AG09309 (cell line): ENCODE measurements at places on chromosomes 3 and 15.
A peak's percentile ranks its signal among the peaks of the same experiment; 100 is the strongest.

GRCh38 chr15:41331833-41332193 lies 578 bp downstream of the OIP5 start:
- no peak for DNase-seq

- DNase-seq, result no peak
Measured at GRCh38 chr15:56772868-56773639, 39.7 kb upstream of the ZNF280D start.

GRCh38 chr3:122004991-122005565 lies 17.0 kb downstream of the ILDR1 start:
- DNase-seq, result no peak

DNA sequence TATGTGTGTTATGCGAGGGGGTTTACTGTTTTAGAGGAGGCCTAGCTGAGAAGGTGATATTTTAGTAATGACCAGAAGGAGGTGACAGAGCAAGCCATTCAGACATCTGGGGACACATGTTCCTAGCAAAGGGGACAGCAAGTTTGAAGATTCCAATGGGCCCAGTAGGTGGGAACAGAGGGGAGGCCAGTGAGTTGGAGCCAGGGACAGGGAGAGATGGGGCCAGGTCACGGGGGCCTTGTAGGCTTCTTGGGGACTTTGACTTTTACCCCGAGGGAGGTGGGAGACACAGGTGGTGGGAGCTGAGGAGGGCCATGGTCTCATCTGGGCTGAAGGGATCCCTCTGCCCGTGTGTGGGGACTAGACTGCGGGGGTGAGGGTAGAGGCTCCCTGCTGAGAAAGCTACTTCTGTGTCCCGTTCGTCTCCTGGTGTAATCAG lies 72.5 kb downstream of the MGLL start:
- DNase-seq, result no peak

- DNase-seq, result no peak
Measured at GRCh38 chr3:37742121-37742520, 119.6 kb upstream of the CTDSPL start.

- DNase-seq, result no peak
Measured at GRCh38 chr3:14234251-14235002, 55.8 kb downstream of the LSM3 start.

GRCh38 chr15:89802231-89802928 lies 12.3 kb downstream of the ANPEP start:
- no peak for DNase-seq

GRCh38 chr15:65058394-65059368 lies 9.1 kb downstream of the RASL12 start:
- no peak for DNase-seq

DNA sequence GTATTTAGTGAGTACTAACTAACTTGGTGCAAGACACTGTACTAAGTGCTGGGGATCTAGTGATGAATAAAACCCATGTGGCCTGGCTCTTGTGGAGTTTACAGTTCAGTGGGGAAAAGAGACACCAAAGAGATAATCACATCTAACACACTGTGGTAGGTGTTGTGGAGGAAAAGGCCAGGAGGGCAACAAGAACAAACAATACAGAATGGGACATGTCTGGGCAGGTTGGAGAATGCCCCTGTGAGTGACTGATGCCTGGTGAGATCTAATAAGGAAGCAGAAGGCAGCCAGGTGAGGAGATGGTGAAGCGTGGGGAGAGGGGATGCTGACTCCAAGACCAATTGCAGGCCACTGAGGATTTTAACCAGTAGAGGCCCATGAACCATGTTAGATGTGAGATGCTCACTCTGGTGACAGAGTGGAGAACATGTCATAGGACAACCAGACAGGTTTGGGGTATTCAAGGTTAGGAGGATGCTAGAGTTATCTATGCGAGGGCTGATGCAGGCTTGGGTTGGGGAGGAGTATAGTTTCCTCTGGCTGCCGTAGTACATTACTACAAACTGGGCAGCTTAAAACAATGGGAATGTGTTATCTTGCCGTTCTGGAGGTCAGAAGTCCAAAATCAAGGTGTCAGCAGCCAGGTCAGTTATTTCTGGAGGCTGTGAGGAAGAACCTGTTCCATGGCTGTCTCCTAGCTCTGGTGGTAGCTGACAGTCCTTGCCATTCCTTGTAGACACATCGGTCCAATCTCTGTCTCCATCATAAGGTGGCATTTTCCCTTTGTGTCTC lies 81.4 kb downstream of the ARNT2 start:
- no peak for DNase-seq

- peak; percentile 17 for DNase-seq
Measured at GRCh38 chr15:98946301-98947255, 61.0 kb downstream of the PGPEP1L start.

DNA sequence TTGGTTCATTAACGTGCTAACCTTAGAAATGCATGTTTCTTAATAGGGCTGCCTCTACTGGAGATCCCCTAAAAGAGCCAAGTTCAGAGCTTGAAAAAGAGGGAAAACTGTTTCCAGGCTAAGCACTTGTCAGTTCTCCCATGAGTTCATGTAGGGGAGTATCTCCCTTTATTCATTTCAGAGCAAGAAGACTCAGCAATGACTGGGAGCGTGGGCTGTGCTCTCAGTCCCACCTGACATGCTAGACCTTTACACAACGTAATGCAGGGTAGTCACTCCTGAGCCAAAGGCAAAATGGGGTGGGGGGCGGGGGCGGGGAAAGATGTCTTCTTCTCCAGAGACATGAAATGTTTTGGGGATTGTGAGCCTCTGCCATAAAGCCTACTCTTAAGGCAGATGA lies 420.1 kb upstream of the MCTP2 start:
- DNase-seq, result no peak

DNA sequence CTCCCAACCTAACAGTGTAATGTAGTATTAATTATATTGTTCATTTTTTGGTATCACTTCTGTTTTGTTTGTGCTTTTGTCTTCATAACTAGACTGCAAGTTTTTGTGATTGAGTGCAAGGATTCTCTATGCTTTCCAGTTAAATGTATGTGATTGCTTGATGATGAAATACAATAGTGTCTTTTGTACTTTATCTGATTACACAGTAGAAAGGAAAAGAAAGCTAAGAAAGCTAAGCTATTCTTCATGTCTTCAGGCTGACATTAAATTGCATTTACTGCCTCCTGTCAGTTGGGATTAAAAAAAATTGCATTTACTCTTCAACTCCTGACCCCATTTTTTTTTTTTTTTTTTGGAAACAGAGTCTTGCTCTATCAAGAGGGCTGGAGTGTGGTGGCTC lies 28.5 kb downstream of the RTF1 start:
- DNase-seq, result no peak

DNA sequence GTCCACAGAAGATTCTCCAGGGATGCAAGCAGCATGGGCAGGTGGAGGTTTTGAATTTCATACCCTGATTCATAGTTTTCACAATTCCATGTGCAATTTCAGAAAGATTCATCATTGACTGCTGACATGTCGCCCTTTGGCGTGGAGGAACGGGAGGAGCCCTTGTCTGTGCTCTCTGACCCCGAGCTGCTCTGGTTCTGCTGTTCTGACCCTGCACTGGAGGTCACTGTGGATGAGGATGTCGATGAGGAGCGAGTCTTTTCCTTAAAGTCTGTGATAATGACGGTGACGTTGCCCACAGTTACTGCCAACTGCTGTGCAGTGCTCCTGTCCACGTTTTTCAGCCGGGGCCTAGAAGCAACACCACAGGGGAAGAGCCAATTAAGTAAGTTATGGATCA lies 470.0 kb downstream of the SHQ1 start:
- no peak for DNase-seq

GRCh38 chr3:51637941-51638471 lies 33.0 kb upstream of the TEX264 start:
- peak; percentile 8 for DNase-seq

DNA sequence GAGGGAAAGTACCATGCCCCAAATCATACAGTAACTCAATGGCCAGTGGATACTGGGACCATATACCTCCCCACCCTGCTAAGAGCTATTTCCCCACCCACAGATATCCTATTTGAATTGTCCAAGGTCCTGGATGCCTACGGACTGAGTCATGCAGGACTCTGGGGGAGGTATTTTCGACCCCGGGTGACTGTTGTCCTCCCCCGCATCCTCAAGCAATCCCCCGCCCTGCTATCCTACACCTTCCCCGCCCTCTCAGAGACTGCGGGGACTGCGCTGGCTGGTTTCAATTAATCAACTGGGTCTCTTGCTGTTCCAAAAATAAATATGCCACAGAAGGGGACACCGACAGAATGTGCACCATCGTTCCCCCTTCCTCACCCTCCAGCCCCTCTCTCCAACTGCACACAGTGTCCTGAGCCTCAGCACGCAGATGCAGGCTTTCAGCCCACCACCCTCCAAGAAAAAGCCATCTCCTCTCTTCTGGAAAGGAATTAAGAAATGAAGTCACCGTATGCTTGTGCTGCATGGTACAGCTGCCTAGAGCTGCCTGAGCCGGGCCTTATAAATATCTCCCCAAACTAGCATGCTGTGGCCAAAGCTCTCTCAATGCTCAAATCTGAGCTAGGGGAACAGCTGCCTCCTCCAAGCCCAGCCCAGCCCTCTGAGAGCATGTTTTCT lies 8.1 kb downstream of the CAV3 start:
- no peak for DNase-seq

GRCh38 chr15:31367730-31368344 lies 41.2 kb downstream of the KLF13 start:
- no peak for DNase-seq

- DNase-seq, result no peak
Measured at GRCh38 chr3:50435371-50436113, 67.9 kb downstream of the CACNA2D2 start.

- no peak for DNase-seq
Measured at GRCh38 chr3:6189384-6189783, 671.5 kb upstream of the GRM7 start.

DNA sequence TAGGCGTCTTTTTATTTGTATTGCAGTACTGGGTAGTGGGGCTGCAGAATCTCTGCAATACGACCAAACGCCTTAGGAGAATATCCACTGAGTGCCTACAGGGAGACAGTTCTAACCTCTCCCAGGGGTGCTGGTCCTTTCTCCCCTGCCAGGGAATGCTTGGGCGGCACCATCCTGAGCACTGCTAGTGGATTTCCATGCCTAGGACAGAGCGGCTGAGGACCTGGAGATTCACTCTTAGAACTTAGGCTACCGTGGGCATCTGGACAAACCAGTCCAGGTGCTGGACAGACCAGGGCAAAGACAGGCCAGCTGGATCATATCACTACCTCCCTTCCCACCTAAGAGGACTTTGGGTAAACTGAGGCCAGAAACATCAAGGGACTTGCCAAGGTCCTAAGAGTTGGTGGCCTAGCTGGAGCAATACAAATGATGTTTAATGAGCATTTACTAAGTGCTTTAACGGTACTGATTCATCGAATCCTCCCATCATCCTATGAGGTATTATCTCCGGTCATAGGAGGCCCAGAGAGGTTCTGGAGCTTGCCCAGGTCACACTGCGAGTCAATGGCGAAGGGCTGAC lies 902 bp downstream of the TMEM44 start:
- DNase-seq, result no peak

- DNase-seq, result no peak
Measured at GRCh38 chr3:48467473-48468267, 21.1 kb downstream of the ATRIP start.

DNA sequence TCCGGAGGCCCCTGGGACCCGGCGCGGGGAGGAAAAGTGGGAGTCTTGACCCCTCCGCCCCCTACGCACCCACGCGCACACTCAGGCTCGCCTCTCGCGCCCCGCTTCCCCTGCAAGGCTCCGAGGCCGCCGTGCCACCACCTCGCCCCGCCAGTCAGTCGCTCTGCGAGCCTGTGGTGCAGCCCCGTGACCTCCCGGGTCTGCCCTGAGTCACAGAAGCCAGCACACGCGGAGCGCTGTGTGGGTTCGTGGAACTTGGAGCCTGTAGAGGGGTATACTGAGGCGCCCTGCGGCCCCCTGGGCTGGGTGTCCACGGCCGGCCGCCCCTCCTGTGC lies 380 bp upstream of the ALS2CL start:
- no peak for DNase-seq

DNA sequence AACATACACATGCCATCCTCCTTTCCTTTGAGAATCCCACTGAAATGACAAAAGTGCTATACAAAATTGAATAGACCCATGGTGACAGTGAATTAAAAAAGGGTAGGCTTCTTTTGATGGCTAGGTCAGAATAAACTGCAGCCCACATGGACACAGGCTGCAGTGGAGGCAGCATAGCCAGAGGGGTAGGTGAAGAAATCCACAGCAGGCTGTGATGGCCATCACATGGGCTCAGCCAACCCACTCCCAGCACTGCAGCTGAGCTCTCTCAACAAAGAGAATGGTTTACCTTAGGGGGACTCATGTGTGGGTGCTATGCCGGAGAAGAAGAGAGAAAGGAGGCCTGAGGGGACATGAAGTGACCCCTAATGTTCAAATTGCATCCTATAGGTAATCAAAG lies 331.1 kb downstream of the CHST2 start:
- DNase-seq, result no peak

DNA sequence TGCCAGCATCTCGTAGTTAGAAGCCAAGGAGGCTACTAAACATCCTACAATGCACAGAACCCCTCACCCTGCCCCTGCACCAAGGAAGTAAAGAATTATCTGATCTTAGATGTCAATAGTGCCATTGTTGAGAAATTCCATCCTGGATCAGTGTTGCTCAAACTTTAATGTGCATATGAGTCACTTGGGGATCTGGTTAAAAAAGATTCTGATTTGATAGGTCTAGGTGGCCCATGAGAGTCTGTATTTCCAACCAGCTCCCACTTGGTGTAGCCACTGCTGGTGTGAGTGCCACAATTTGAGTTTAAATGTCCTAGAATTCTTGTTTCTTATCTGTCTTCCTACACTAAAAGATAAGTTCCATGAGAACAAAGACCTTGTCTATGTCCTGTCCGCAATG lies 43.7 kb downstream of the TMEM45A start:
- DNase-seq, result no peak

DNA sequence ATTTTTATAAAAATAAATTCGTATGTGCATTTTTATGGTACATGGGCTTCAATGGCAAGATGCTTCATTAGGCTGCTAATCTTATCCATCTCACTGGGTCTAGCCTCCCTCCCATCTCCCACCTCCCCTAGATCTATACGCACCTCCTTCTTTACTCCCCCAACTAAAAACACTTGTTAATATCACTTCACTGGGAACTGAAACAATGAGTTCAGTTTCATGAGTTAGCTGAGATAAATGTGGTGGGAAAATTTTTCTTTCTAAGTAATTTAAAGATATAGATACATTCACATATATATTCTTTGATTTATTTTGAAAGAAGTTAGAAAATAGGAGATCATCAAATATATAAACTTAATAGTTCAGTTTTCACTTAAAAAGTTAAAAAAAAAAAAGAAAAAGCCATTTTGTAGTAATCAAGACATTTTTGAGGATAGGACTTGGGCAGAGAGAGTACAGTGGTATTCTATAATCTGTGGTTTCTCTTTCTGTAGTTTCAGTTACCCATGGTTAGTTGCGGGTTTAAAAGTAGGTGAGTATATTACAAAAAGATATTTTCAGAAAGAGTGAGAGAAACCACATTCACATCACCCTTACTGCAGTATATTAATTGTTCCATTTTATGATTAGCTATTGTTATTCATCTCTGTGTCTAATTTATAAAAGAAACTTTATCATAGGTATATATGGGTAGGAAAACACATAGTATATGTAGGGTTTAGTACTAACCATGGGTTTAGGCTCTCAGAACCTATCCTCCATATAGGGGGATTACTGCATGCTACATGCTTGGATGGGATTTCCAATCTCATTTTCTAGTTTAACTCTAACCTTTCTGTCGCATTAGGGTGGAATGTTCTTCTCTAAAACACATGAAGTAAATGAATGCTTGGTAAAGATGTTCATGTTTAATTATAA lies 316.0 kb upstream of the CBLB start:
- no peak for DNase-seq

- DNase-seq, result no peak
Measured at GRCh38 chr3:46694520-46694919, 1.0 kb upstream of the ALS2CL start.

GRCh38 chr3:159937561-159938166 lies 51.0 kb upstream of the IL12A start:
- DNase-seq, result no peak
